ENCODE measurements at places on chromosomes 5 and 9.

GRCh38 chr5:67999391-67999790 is 216.2 kb upstream of the PIK3R1 start:
- DNase-seq = no peak

DNA sequence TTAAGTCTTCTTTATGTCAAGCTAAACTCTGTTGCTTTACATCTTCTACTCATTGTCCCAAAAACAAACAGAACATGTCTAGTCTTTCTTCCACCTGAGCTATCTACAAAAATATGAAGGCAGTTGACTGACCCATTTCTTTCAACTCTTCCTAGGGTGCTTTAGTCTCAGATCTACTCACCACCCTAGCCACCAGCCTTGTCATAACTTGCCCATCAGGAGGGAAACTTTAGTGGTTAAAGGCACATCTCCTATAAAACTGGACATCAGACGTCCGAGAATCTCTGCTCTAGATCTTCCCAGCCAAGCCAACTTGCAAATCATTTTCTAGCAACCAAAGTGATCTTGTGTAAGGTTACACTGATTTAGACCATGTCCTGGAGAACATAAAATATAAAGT is 205.0 kb downstream of the ACTL7B start:
- DNase-seq = no peak

GRCh38 chr5:93793159-93793781 is 51.9 kb upstream of the POU5F2 start:
- no peak for DNase-seq

- no peak for DNase-seq
Measured at GRCh38 chr9:134356496-134357470, 30.5 kb downstream of the RXRA start.

- DNase-seq = no peak
Measured at GRCh38 chr5:142091012-142091411, 17.6 kb upstream of the NDFIP1 start.

Data from activated CD4-positive, alpha-beta T cell treated with anti-CD3 and anti-CD28 coated beads, Interleukin-10, Interleukin-2, amounts not matched to agents 100 ng/mL and 50 ng/mL, durations not matched to agents 16 hours and 8 hours (primary cell).